CD4-positive, alpha-beta T cell treated with Interleukin-2 at 100 ng/mL for 4 hours (primary cell): ENCODE measurements at places on chromosomes 7 and 10.

DNA sequence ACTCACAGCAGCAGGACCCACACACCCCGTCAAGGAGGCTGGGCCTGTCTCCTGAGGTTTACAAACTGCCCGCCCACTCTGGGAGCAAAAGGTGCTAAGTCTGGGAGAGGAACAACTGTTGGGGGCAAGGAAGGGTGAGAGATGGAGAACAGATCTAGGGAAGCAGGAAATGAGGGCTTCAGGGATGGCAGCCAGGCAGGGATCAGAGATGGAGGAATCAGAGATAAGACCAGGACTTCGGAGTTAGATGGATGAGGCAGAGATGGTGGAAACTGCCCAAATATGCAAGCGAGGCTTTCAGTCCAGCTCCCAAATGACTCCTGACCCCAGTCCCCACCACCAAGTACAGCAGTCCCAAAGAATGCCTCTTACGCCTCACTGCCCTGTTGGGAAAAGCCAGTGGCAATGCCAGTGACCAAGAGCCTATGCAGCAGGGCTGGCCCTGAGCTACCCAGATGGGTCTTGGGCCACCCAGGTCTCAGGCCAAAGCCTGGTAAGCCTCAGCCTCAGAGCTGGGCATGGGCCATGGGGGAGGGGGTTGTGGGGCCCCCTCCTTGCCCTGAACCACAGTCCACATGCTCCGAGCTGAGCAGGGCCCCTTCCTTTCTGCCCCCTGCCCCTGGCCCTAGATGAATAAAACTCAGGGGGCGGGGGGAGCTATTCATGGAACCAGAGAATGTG is 39.5 kb upstream of the SLF2 start:
- no peak for DNase-seq

DNA sequence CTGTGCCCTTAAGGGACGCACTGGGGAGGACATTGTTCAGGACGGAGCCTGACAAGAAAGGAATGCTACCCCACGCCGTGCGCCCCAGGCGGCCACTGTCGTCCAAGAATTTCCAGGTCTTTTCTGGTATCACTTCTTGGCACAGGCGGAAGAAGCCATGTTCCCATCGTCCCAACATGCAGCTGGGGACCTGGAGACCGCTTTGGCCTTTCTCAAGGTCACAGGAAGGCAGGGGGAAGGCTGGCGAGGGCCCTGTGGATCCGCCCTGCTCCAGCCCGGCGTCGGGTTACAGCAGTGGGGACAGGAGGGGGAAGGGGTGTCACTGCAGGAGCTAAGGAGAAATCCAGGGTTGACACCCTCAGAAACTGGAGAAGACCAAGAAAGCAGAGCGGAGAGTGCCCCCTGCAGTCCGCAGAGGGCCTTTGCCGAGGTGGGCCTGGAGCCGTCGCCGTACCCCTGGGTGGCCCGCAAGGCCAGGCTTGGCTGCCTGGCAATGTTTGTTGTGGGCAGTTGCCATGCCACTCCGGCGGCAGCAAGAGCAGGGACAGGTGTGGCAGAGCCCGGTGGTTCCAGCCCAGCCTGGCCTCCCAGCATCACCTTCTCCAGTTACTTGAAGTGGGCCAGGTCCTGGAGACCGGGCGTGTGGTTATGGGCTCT is 104.1 kb downstream of the LHPP start:
- no peak for DNase-seq

GRCh38 chr10:129768437-129769355 is 195.4 kb downstream of the EBF3 start:
- no peak for DNase-seq

DNA sequence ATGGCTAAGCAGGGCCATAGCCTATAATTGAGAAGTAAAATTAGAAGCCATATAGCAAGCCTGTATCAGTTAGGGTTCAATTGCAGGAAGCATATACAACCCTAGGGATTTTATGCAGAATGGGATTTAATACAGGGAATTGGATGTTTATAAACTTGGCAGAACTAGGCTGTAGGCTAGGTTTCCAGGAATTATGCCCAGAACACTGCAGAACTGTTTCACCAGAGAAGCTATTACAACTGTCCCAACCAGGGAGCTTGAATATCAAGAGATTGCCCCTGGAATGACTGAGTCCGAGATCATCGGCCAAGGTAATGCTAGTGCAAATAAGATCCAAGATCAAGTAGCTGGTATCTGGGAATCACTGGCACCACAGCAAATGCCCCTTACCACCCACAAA is 64.0 kb downstream of the PRR15 start:
- DNase-seq = no peak

DNA sequence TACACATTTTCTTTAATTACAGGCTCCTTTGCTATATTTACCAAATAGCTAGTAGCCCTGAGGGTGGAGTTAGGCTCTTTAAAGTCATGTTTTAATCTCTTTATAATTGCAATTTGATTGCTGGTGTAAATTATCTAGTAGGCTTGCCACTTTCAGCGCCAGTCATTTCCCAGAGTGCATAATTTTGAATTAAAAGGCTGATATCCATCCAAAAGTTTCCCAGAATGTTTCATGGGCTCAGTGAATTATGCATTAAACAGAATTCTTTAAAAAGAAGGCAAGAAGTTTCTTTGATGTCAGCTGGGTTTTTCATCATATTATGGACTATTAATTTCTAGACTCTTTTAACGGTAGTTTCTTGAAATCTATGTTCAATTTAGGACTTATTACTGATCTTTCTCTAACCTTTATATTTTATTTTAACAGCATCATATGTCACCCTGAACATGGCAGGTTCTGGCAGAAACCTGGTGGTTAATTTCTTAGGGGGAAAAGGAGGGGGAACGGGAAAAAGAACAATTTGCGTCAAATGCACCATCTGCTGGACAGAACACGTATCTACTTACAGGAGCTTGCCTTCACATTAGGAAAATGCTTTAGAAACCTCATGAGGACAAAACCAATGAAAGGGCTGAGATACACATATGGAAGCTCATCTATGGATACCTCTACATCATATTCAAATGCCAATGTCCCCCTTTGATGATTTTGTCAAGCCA is 171.1 kb downstream of the GRM3 start:
- no peak for DNase-seq

DNA sequence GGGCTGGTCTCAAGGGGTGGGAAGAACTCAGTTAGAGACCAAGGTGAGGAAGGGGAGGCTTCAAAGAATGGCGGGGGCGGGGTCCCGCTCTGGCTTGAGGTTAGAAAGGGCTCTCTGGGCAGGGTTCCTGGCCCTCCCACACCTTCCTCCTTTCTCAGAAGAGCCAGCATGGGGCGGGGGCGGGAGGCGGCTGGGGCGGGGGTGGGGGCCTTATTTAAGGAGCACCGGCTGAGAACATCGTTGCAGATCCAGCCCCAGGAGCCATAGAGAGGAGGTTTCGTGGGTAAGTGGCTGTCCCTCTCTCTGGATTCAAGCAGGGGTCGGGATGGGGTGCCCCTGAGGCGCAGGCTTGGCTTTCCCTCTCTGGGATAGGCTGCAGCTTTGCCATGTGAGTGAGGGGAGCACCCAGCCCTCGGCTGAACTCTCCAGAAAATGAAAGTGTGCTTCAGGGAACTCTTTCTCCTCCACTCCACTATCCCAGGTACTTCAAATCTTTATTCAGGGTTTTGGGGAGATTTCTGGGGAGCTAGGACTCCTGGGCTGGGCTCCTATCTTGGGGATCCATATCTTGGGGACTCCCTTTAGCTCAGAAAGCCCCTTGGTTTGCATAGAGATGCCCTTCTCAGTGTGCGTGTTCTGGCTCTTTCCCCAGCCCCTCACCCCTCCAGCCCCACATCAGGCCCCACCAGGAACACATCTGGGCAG is 3.3 kb upstream of the CUEDC2 start:
- peak; percentile 50 for DNase-seq

GRCh38 chr10:11089272-11089671 is 71.6 kb downstream of the CELF2 start:
- no peak for DNase-seq

DNA sequence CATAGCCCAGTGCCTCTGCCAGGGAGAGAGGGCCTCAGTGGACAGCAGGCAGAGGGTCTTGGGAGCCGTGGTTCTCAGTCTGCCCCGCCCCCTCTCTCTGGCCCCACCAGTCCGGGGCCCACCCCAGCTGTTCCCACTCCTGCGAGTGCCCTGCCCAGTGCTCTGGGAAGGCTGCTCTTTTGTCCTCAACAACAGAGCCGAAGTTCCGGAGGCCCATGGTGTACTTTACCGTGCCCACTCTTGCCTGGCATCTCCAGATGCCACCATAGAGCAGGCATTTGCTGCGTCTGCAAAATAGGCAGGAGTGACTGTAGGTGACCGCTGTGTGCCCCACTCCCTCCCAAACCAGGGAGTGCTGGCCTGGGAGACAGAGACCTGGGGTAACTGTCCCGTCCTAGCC is 29.3 kb upstream of the PCBD1 start:
- DNase-seq = no peak

DNA sequence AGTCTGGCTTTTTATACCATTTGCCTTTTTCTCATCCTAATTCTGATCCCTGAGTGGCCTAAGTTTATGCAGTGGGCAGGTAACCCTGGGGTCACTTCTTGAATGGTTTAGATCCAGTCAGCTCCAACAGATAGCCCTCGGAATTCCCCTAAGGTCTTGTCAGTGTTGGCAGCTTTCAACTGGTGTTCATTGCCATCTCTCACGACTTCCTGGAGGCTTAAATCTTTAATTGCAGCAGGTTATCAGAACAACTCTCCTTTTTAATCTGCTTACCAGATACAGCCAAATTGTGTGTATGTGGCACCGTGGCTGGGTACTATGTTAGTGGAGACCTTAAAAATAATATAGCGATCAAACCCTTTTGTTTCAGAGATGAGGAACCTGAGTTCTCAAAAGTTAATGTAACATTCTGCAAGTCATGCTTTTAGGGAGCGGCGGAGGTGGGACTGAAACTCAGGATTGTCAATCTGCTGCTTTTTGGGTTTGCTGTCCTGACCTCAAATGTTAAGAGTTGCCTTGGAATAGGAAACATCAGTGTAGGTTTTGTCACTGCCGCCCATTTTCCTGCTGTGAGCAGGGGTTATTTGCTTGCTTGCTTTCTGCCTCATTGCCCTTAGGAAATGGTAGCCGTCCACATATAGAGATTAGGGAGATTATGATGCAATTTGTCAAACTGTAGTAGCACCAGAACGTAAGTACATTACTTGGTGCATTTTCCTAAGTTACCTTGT is 818 bp downstream of the DLD start:
- peak; percentile 31 for DNase-seq

- peak; percentile 80 for DNase-seq
These were observed 3.2 kb upstream of the LAT2 start for GRCh38 chr7:74206589-74207120.

- DNase-seq = no peak
These were observed 223.3 kb upstream of the HGF start for GRCh38 chr7:81993186-81993585.

GRCh38 chr7:21883069-21883468 is 62.6 kb downstream of the CDCA7L start:
- no peak for DNase-seq

- DNase-seq = no peak
These were observed 97.4 kb downstream of the DNAJB6 start for GRCh38 chr7:157434231-157434630.

GRCh38 chr7:155464948-155465739 is 7.2 kb downstream of the EN2 start:
- DNase-seq = no peak

DNA sequence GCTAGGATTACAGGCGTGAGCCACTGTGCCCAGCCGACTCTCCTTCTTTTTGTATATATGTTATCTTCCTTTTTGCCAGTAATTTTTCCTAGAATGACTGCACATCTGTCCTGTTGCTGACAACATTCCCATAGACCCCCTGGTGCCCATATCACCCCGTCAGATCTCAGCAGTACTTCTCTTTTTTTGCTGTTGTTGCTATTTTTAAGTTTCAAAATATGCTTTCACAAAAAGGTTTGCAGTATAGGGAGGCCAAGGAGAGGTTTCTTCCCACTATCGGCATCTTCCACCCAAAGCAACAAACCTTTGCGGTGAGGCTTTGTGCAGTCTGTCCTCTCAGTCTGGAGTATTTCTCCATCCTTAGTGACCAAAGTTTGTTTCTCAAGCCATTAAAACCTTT is 23.1 kb downstream of the PIK3CG start:
- no peak for DNase-seq

DNA sequence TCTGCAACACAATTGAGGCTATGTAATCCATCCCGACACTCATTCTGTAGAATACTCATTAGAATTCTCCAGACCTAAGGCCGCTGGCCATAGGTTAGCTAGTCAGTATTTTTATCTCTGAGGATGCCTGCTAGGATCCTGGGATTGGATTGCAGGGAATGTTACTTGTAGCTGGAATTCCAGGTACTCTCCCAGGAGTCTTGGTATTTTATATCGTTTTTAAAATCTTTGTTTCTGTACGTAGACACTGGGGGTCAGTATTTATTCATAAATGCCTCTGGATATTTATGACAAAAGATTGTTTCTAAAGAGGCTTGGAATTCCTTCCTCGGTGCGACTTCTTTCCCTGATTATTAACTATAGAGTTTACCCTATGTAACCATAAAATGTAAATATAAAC is 40.1 kb downstream of the BPGM start:
- no peak for DNase-seq

GRCh38 chr10:95963202-95963990 is 55.6 kb downstream of the CC2D2B start:
- DNase-seq = no peak

- DNase-seq = no peak
These were observed 11.0 kb downstream of the SVIL start for GRCh38 chr10:29623797-29624196.

- no peak for DNase-seq
These were observed 619 bp upstream of the HOXA6 start for GRCh38 chr7:27148031-27148755.

DNA sequence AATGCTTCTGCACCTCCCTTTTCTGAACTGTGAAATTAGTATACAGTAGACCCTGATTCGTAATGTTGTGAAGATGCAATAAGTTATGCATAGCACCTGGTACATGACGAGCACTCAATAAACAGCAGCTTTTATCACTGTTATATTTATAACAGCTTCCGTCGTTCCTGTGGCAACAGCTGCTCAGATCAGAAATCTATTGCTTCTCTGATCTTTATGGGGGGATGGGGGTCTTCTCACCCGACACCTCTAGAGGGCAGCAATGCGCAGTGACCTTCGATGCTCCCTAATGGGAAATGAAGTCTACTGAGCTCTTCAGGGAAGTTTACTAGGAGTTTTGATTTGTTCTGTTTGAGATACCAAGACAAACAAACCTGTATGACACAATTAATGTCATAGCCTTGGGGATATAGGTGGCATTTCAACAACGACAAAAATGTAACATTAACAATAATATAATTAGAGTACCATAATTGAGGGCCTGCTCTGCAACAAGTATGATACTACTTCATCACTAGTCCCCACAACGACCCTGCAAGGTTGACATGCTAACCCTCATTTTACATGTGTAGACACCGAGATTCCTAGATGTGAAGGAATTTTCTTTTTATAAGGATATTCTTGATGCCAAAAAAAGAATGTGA is 289.6 kb downstream of the SFMBT2 start:
- DNase-seq = peak; percentile 77

DNA sequence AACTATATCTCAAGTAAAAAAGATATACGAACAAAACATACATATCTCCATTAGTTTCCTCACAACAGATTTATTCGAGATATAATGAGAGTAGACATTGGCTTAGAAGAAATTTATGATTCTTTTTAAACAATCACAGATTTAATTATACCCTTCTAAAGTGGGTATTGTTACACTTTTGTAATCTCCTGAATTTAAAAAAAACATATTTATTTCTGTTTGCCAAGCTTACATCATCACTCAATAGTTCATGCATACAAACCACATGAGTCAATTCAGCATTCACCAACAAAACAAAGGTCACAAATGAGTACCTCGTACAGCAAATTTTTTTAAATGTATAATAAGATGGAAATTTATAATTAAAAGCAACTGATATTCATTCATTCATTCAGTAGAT is 17.6 kb downstream of the LRRN3 start:
- no peak for DNase-seq
